ENCODE measurements at places on chromosomes 7 and 10. TPM values are rescaled to one million over a fixed set of nuclear protein-coding genes. Genes with fewer than 3 reads are reported as not detected.

- DNase-seq: peak; percentile 74
Observed at GRCh38 chr10:132858121-132859081, 72.5 kb upstream of the NKX6-2 start.

GRCh38 chr10:121556918-121557573 is 41.2 kb downstream of the FGFR2 start:
- DNase-seq: no peak

The GIMAP8 gene
- total RNA-seq: 20.0 TPM

The SRGN gene
- total RNA-seq: 168 TPM

- no peak for DNase-seq
Observed at GRCh38 chr10:96655461-96656197, 64.7 kb downstream of the PIK3AP1 start.

The GARIN1A gene
- total RNA-seq: 6.1 TPM

DNA sequence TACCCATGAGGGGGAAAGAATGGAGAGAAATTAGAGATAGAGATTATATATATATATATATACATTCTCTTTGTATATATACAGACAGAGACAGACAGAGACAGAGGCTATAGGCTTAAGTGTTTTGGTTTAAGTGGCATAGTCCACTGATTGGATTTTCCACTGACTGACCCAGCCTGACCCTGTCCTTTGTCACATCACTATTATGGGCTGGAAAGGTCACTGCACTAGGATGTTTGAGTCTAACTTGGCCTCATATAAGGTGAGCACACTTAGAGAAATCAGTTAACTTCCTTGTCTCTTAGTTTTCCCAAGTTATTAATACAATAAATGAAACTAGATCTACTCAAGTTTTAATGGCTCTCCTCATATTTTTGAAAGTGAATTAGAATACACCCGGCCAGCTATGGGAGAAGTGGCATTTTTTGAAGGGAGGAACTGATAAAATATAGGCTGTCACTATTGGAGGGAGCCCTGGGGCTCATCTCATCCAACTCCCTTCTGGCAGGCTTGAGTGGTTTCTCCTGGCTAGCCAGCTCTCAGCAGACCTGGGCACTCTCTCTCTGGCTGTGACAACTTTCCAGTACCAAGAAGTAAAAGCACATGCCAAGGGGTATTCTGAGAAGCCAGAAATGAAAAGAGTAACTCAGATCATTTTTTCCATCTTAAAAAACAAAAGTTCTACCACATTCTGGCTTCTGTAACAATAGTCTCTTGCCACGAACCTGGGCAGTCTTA is 455.6 kb upstream of the ANKRD30A start:
- DNase-seq: no peak

The UCMA gene
- not detected for total RNA-seq
